ENCODE measurements at places on chromosomes 7 and 10. TPM values are rescaled to one million over a fixed set of nuclear protein-coding genes. Genes with fewer than 3 reads are reported as not detected.

DNA sequence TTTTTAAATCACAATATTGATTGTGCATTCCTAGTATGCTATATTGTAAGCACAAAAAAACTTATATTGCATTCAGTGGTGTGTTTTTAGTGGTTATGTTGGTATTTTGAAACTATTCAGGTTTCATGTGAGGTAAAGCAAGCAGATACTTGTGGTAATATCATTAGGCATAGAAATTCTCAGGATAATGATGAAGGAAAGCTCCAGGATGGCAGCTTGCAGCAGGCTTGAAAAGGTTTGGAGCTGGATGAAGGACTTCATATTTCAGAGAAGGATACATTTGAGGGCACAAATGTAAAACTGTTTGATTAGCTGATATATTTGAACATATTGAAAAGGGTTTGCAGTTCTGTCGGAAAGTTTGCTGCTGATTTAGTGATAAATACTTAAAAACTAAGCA is 17.5 kb downstream of the TRIM24 start:
- DNase-seq: no peak

Gene RSBN1L
- total RNA-seq: 13.3 TPM

Gene CFAP70
- total RNA-seq: 0.27 TPM

DNA sequence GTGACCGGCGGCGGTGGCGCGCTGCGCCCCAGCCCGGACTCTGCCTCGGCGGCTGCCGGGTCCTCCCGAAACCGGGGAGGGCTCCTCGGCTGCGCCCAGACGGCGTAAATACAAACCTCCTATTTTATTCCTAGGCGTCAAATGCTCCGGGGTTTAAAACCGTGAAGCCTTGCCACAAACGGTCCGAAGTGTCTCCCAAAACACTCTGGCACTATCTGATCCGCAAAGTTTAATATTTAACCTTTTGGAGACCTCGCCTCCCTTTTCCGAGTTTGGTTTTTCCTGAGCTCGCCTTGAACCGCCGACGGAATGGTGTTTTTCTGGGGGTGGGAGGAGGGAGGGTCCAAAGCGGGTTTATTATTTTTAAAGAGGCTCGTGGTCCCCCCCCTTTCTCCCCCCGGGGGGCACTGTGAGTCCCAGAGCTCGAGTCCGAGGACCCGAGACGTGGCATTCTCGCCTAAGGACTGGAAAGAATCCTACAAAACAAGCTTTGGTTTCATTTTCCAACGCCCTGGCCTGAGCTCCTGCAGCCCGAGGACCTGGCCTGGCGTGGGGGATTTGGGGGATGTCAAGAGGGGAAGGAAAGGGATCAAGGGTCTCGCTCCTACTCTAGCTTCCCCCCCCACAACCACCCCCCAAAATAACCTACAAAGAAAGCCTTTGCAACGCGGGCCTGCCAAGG is 1.8 kb downstream of the TNRC18 start:
- DNase-seq: peak; percentile 61

- no peak for DNase-seq
Observed at GRCh38 chr10:76396134-76396533, 964.7 kb downstream of the LRMDA start.

DNA sequence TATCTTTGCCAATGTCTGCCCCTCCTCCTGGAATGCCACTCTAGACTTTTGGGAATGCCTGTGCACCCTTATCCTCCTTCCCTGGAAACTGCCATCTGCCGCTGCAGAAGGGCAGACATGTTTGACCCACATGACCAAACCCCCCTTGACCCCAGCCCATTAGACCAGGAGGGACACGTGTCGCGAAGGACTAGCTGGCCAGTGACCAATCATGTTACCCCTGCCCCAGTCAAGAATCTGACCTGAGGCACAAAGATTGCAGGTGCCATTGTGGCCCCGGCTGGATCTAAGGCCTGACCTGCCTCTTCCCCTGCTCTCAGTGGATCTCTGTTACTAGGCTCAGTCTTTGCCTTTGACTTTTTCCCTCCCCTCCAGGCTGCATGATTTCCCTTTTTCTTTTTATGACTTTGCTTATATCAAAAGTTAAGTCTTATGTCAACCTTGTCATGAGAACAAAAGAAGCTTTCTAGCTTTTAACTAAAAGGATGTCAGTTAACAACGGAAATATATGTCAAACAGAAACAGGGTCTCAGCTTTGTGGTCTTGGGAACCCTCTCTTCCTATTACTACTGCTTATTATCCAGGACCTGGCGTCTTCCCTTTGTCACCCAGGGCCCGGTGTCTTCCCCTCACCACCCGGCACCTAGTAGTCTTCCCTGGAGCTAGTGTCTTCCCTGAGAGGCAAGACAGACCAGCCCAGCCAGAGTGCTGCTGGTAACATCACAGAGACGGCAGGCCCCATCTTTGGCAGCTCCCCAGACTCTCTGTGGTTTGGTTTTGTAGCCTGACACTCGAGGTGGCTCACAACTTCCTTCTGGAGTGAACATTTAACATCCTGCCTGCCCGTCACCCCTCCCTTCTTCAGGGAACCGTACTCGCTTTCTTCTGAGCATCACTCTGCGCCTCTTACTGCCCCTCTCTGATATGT is 24.4 kb upstream of the PPIF start:
- DNase-seq: no peak

DNA sequence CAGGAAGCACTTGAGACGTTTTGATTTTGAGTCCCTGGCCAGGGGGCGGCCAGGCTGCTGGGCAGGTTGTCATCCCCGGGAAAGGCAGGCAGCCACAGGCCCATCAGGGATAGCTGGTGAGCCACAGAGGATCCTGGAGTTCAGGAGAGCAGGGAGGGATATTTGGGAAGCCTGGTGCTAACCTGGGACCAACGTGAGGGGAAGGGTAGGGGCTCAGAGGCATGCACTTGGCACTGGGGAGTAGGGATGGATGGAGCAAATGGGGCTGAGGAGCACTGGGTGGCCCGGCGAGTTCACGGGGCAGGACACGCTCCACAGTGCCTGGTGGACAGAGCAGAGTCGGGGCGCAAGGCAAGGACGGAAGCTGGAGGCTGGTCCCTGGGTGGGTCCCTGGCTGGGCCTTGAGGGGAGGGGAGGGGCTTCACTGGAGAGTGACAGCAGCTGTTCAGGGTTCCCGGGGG is 30.2 kb downstream of the LRRC27 start:
- no peak for DNase-seq

GRCh38 chr10:120458432-120458831 is 1.4 kb downstream of the PLPP4 start:
- DNase-seq: no peak

Gene DCLRE1A
- 5.4 TPM for total RNA-seq

DNA sequence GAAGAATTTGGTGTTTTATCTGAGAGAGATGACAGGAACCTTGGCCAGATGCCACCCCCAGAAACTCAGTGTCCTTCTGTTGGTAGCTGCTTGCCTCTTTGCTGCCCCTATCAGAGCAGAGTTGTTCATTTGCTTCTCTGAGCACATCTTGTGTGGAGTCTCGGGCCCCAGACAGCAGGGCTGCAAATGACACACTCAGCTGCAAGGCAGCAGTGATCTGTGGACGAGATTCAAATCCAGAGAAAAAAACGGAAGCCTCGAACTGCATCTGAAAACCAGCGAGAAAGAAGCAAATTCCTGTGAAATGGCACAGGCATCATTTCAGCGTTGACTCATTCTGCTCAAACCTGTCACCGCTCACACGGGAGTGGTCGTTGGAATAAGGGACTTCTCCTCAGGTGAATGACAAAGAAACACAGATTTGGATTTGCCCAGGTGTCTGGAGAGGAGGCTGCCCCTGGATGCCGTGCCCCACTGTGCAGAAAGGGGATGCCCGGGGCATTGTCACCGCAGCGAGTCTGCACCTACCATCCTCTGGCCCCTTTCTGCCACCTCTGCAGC is 144.7 kb downstream of the PFKFB3 start:
- DNase-seq: no peak

Gene OR2A5
- not detected for total RNA-seq

DNA sequence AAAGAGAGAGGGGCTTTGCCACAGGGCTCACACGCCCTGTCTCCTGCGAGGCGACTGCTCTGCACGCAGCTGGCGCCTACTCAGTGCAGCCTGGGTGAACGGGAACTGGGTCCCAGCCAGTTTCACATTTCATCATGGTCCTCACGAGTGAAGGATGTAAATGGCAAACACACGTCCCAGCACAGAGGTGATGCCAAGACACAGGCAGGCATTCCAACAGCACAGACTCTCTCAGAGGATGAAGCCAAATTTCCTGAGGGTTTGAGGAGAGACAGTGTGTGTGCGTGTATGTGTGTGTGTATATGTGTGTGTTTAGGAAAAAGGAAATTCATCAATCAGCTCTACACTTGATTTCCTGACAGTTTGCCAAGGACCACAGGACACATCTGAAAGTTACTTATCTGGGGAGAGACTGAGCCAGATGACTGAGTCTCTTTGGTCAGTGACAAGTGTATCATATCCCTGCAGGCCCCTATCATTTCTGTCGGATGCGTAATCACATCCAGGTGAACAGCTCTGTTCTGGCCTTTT is 53.9 kb downstream of the CHST15 start:
- peak; percentile 89 for DNase-seq

Gene ARMS2
- total RNA-seq: not detected

DNA sequence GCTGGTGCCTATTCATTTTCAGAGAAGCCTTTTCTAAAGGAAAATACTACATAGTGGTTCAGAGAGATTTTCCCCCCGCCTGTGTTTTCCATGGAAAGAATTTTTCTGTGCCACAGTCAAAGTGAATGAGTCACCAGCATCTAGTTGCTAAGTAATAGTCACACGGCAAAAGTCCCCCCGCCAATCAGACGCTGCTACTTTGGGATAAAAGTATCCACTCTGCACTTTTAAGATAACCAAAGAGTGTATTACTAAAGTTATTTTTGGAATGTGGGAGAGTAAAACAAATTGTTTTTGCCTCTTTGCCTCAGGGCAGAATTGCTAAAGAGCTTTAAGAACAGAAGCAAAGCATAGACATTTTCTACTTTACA is 23.5 kb downstream of the ABLIM1 start:
- DNase-seq: peak; percentile 96

GRCh38 chr7:114931656-114932011 is 9.7 kb downstream of the MDFIC start:
- no peak for DNase-seq

DNA sequence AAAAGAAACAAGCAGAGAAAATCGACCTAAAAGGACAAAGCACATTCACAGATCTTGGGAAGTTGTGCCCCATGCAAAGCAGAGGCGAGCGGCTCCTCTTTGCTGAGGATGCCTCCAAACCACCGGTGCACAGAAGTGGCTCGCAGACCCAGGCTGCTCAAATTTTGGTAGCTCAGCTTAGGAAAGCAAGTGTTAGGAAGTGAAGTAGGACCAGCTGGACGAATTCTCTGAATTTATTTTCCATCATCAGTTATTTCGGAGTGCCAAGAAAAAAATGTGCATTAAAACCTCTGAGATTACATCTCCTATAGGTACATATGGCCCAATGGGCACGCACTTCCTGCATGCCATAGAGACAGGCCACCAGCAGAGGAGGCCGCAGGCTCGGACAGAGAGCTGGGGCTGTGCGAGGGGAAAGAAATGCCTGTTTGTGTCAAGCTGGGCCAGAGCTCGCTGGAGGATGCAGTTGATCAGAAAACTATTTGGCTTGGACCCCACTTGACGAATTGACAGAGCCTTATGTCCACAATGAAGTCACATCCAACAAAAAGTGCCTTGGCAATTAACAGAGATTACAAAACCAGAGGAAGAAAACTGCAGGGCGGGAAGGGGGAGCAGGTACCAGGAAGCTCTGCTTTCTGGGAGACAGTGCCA is 122.3 kb upstream of the LYZL2 start:
- peak; percentile 76 for DNase-seq

GRCh38 chr7:134954197-134955082 is 31.9 kb upstream of the AGBL3 start:
- DNase-seq: peak; percentile 38

Data from endothelial cell of umbilical vein (primary cell).